NCI-H2081 (cell line): ENCODE measurements at places on chromosomes 7 and 10.

GRCh38 chr10:102468683-102469082 is 17.3 kb upstream of the C10orf95 start:
- no peak for DNase-seq

DNA sequence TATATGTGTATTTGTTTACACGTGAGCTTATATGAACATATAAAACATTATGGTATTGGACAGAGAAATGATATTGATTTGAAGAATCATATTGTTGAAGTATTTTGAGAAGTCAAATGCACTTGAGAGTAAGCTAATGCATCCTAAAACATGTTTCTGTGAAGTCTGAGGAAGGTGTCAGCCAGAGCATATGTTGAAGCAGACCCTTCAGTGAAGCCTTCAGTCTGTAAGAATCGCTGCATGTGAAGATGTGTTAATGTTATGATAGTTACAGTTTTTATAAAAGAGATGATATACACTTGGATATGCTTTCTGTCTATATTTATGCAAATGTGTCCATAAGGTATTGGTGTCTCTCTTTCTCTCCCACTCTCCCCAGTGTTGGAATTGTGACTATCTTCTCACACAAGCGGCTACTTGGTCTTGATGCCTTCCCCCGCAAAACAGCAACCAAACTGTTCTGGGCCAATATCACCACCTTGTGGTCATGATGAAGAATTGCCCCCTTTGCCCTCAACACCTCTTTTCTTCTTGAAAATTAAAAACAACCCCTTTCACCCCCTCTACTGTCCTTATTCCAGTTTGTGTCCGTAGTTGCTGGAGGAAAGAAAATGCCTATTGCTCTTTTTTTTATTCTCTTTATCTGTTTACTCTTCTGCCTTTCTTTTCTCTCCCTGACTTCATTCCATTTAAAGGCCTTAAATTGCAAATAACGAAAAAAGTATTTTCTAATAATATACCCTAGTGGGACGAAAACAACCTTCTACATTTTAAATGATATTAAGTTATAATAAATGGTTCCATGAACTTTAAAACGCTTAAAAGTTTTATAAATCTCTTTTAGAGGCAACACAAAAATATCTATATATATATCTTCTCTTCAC is 64.9 kb downstream of the IKZF1 start:
- DNase-seq, result peak; percentile 31

- no peak for DNase-seq
Measured at GRCh38 chr7:134539380-134540004, 9.4 kb upstream of the AKR1B15 start.

DNA sequence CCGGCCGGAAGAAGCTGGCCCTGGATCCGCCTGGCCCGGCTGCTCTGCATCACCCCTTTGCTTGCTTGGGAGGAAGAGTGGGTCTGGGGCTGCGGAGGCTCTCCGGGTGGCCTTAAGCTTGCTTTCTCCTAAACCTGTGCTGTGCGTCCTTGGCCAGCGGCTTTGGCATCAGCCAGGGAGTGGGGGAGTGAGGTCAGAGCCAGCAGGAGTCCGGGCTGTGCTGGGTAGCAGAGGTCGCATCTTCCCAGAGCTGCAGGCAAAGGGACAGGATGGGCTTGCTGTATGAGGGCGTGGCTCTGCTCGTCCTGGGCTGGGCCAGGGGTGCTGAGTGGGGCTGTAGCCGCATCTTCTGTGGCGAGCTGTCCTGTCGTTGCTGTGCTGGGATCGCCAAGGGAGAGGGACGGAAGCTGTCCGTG is 21.1 kb downstream of the BNIP3 start:
- DNase-seq, result no peak

DNA sequence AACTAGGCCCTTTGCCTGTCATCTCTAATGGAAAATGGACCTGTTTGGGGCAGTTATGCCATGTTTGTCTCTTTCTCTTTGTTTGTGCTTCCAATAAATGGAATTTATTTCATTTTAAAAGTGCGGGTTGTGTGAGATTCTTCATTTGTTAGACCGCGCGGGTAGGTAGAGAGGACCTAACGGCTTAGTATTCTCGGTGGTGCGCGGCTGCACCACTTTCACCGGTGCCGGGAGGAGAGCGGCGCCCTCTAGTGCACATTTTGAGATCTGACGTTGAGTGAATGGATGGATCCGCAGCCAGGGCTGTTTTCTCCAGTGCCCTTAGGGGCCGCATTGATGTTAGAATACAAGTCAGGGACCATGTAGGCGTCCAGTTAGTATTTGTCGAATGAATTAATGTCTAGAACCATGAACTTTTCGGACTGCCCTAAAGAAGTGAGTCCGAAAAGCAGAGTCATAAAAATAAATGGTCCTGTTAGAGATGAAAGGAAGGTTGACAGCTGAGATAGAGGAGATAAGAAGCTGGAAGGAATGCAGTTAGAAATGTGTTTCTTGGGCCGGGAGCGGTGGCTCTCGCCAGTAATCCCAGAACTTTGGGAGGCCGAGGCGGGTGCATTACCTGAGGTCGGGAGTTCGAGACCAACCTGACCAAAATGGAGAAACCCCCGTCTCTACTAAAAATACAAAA is 29.3 kb upstream of the GIMAP8 start:
- peak; percentile 87 for DNase-seq

- no peak for DNase-seq
Measured at GRCh38 chr7:125256446-125256845, 326.8 kb upstream of the POT1 start.
